AG04450 (cell line): ENCODE measurements at places on chromosomes 3 and 15.

GRCh38 chr15:91125162-91125561, 25.1 kb downstream of the SV2B start:
- no peak for DNase-seq

DNA sequence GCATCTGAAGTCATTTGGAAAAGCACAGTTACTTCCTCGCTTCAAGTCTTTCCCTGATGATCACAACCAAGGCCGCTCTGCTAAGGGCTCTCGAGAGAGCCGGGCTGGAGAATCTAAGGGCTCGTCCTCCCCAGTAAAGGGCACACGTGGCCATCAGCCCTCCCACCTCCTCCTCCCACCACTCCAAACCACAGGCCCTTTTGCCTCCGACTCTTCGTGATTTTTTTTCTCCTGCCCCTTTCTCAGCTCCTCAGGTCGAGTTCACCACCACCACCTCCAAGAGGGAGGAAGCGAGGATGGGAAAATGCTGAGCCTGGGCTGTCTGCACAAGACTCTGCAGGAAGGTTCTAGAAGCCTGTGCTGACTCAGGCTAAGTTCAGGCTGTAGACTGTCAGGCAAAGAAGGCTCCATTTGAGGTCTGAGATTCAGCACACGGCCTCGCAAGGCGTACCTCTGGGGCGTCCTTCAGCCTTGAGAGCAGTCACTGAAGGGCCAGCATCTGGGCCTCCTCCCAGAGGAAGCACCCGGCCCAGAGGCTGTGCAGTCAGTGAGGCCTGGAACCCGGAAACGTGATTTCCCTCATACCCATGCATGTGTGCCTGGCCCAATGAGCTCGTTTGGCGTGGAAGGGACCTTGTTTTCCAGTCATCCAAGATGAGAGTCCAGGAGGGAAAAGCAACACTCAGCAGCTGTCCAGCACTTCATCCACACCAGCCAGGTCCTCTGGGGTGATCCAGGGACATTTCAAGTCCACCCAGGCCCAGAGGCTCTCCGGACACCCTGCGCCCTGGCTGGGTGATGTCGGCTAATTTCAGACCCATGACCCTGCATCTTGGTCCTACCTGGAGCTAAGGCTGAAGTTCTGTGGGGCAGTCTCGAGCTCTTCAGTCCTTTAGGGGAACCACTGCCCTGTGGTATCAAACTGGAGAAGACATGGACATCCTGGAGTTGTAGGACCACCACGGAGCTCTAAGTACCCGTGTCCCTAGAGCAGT, 196.8 kb downstream of the XXYLT1 start:
- no peak for DNase-seq

- no peak for DNase-seq
Observed at GRCh38 chr3:108403686-108404345, 106.6 kb downstream of the MYH15 start.

- no peak for DNase-seq
Observed at GRCh38 chr3:24944805-24945520, 450.3 kb upstream of the THRB start.

GRCh38 chr3:40920041-40920440, 279.3 kb upstream of the CTNNB1 start:
- DNase-seq = no peak

DNA sequence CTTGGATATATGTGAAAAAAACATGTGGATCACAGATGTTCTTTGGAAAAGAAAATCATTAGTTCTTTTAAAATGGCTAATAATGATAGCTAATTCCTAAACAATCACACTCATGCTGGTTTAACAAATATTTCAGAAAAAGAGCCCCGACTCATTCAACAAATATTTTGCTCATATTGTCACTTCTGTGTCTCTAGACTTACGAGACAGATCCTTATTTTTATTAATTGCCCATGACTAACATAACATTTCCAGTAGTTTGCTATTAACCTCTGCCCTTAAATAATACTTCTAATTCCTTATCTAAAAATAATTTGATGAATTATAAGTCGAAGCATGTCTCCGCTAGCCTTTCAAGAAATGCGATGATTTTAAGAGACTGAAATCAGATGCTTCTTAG, 70.4 kb downstream of the SATB1 start:
- no peak for DNase-seq

DNA sequence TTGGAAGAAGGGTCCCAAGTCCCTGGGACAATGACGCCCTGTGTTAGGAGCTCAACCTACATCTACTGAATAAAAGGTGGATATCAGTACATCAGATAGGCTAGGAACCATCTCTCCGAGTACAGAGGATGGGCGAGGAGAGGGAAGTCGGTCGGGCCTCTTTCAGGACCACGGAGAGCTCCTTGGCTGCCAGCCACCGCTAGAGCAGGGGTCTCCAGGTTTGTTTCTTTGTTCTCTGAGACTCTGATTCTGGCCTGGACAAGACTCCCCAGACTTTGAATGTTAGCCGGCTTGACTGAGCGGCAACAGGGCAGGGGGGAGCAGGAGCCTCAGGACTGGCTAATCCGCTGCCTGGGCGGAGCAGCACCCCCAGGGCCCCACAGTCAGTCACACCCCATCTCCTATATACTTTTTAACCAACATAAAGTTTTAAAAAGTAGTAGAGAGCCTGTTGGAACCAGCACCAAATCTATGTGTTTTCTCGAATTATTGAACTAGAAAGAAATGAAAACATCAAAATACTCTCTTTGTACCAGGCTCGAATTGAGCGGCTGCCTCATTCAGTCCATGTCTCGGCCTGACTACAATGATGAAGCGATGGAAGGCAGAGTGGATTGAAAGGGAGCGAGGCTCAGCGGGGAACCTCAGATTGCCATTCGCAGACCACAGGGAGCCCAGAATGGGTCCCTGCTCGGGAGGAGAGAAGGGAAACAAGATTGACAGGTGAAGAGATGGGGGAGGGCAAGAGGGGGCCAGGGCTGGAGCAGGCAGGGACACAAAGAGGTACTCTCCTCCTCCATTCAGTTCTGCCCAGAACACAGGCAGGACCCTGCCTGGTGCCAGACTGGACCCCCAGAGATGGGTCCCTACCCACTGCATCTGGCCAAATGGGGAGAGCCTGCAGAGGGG, 131.6 kb downstream of the TPRA1 start:
- no peak for DNase-seq

- no peak for DNase-seq
Observed at GRCh38 chr15:81569286-81570080, 195.5 kb upstream of the TMC3 start.

- no peak for DNase-seq
Observed at GRCh38 chr3:37910671-37911400, 49.2 kb downstream of the CTDSPL start.

DNA sequence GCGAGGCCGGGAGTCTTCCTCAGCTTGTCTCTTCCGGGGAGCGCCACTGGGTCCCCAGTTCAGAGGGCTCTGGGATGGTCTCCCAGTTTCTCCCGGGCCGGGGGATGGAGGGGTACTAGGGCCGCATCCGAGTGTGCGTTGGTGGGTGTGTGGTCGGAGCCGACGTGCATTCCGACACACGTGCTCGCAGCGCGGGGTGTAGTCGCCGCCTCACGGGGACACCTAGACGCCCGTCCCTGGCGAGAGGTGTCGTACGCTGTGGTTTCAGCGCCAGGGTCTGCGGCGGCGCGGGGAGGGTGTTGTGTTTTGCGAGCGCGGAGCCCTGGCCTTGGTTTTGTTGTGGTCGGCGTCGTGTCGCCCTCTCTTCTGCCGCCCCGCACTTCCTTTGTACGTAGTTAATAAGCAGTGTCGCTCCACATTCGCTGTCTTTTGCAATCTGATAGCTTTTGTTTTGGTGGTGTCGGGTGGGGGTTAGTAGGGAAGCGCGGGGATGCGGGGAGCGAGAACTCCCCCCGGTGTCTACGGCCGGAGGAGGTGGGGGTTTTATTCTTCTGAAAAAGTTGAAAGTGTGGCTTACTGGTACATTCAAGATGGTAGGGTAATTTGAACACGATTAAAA, 2.2 kb downstream of the IGF1R start:
- no peak for DNase-seq

DNA sequence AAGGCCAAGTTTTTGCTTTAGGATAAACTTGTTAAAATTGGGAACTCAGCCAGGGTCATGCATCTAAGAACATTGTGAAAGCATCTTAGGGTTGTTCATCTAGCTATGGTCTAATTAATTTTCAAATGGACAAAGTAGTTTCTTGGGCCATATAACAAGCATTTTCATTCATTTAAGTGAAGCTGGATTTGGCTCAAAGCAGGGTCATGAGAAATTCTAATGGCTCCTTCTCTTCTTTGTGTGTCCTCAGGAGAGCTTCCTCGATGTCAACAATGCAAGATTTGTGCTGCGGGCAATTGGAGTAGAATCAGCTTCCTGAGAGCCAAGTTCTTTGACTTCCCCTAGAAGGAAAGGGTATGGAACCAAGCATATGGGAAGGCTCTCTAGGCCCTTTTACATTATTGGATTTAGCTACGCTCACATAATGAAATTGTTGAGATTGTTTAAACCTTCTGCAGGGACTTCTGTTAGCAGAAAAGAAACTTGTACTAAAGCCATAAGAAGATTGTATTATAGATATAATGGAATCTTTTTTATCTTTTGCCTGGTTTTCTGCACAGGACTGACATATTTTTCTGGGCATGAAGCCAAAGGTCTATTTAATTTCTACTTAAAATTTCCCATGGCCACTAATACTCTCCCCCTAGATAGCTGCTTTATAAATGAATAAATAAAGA, 1.8 kb upstream of the SAMMSON start:
- DNase-seq = no peak

GRCh38 chr15:76163457-76164295, 103.9 kb downstream of the TMEM266 start:
- peak; percentile 68 for DNase-seq
